Endothelial cell (in vitro differentiated cells): ENCODE measurements at places on chromosomes 2 and 18.

DNA sequence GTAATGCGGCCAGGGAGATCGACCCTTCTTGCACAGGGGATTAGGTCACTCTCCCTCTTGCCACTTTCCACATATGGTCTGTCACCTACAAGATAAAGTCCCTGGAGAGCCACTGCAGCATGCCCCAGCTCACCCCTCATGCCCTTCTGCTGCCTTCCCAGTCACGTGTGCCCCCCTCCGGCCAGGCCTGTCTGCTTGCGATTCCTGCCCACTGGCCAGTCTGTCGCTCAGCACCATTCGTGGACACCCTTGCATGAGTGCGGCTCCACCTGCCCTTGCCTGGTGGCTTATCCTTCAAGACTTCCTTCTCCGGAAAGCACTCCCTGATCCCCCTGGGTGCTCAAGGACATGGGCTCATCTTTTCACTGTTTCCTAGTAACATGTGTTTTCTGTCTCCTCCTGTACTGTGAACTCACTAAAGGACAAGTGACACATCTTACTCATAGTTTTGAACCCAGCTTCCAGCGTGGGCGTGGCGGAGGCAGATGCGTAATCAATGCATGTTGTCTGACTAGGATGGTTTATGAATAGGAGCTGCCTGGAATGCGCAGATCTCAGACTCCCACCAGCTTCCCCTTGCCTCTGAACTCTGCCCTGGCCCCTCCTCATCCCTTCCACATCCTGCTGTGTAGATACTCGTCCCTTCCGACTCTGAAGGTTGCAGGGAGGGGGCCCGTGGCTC is 7.8 kb upstream of the NT5DC4 start:
- H3K27me3 ChIP-seq: peaks cover 9% of the 10 kb centered on the region
- H3K4me1 ChIP-seq: peaks cover 16% of the 10 kb centered on the region
- no peak for DNase-seq
- no peak overlapping the region for H3K4me3 ChIP-seq

DNA sequence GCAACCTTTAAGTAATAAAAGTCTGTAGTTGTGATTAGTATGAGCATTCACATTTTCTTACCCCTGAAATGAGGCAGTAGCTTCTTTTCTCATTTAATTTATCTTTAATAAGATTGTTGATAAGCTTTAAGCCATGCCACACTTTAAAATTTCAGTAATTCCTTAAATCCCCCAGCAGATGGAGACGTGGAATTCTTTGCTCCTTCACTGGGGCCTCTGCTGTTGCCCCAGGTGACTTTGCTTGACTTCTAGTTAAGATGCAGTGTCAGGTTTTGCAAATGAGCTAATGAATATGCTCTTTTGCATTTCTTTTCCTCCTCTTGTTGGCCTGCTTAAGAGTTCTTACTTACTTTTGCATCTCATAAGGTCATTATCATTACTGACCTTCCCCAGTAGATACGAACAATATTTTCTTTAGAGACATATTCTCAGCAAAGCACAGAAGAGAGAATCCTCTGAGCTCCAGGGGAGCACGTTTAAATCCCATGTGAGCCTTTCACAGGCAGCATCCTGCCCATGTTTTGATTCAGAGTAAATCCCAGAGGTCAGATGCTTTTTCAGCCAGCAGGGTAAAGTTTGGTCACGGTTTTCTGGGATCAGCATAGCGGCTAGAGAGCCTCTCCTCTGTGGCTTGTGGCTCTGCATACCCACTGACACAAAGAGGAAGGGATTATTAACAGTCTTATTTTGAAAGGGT is 222.9 kb downstream of the PTPRM start:
- peaks cover 2% of the 10 kb centered on the region for H3K27me3 ChIP-seq
- H3K27ac ChIP-seq: peak overlapping the region; percentile 3
- H3K36me3 ChIP-seq: no peaks in the 10 kb centered on the region
- DNase-seq: peak; percentile 33
- peaks cover 21% of the 10 kb centered on the region for H3K4me1 ChIP-seq

DNA sequence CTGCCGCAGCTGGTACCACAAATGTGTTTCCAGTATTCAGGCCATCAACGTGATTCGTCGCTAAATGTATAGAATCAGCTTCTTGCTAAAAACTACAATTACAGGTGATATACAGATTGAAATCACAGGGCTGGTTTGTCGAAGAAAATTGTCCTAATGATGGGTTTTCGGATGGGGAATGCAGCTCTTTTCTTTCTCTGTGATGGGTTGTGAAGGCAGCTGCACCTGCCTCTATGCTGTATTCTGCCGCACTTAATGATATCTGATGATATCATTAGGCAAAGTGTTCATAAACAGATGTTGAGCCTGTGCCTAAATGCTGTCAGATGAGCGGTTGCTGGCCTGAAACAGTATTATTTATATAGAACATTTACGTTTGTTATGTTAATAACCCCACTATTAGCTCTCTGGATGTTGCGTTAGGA is 218.1 kb downstream of the ARHGAP15 start:
- H3K27ac ChIP-seq: no peak overlapping the region
- H3K36me3 ChIP-seq: no peaks in the 10 kb centered on the region
- no peaks in the 10 kb centered on the region for H3K27me3 ChIP-seq
- DNase-seq: no peak
- no peaks in the 10 kb centered on the region for H3K4me1 ChIP-seq

DNA sequence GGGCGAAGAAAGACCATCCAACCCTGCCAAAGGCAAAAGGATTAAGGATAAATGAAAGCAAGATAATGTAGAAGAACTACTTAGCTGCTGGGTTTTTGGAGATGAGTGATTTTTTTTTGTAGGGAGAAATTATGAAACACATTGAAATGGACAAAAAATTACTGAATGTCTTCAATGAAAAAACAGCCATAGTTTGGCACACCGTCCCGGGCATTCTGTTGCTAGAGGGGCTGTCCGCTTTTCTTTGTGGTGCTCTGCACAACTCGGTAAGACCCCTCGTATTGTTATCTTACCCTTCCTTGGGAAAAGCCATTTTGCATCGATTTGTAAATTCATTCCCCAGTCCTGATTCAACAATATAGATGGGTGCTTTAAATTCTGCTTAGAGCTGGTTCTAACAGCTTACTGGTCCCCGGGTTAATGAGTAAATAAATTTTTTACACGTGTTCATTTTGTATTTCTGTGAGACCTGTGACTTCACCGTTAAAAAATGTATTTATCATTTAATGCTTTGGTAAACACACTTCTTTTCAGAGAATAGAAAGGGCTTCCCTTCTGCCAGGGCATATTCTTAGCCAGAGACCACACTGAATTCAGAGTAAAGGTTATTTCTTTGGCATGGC is 912 bp upstream of the LAPTM4A start:
- H3K27me3 ChIP-seq: peaks cover 4% of the 10 kb centered on the region
- no peak for DNase-seq
- H3K4me1 ChIP-seq: peaks cover 29% of the 10 kb centered on the region

DNA sequence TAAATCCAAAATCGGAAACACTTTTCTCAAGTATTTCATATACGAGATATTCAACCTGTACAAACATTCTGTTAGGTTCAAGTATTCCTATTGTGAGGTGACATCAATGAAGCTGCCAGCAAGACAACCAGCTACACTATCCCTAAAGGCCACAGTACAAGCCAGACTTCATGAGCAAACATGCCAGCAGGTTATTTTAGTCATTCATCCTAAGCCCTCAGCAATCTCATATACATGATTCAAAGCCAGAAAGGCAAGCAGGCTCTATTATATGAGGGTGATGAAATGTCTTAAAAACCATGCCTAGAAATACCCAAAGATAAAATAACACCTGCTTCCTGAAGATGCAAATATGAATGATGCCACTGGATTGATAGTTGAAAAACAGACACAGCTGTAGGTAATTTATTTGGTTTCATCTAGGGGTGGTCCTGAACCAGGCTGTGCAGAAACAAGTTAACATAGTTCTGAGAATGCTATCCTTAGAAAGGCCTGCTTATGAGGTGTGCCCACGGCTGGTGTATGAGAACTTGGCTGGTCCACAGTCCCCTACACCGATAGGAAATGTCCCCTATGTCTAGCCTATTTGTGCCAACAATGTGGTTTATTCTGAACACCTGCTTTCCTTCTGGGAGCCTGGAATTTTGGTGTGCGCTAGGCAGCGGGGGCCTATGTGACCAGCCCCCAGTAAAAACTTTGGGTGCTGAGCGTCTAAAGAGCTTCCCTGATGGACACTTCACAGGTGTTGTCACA is 48.2 kb upstream of the KIDINS220 start:
- H3K36me3 ChIP-seq: peaks cover 7% of the 10 kb centered on the region
- peaks cover 8% of the 10 kb centered on the region for H3K4me1 ChIP-seq
- H3K27ac ChIP-seq: no peak overlapping the region
- no peak for DNase-seq
- no peak overlapping the region for H3K4me3 ChIP-seq

- H3K27ac ChIP-seq: no peak overlapping the region
- H3K27me3 ChIP-seq: peaks cover 5% of the 10 kb centered on the region
- no peak overlapping the region for H3K4me3 ChIP-seq
- DNase-seq: no peak
- H3K4me1 ChIP-seq: peaks cover 14% of the 10 kb centered on the region
These were observed 5.3 kb downstream of the HDAC4 start for GRCh38 chr2:239395524-239395923.

DNA sequence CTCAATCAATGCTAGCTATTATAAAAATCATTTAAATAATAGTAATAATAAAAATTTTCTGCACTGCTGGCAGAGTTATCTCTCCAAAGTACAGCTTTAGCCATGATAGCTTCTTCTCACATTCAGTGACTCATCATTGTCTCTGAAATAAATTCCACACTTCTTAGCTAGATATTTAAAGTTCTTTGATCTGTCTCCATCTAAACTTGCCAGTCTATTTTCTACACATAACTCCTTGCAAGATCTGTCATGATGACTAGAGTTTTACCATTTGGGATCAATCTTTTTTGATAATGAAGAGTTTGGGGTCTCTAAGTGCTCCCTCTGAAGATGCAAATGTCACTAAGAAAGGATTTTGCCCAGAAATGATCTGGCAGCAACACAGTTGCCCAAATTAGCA is 155.4 kb upstream of the LHCGR start:
- peaks cover 11% of the 10 kb centered on the region for H3K4me1 ChIP-seq
- no peak overlapping the region for H3K4me3 ChIP-seq

DNA sequence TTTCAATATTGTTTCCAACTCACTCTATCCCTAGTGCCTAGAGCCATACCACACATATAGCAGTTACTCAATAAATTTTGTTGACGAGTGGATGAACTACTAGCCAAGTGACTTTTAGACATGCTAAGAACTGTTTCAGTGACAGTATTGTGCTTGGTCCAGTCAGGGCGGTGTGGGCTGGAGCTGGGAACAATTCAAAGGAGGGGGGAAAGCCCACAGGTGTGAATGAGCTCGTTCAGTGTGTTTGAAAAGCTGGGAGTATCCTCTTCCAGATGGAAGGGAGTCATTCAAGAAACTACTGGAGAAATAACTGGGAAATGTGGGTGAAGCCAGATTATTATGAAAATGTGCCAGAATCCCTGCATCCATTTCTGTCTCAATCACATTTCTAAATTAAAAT is 1.7 kb upstream of the SERPINE2 start:
- no peaks in the 10 kb centered on the region for H3K36me3 ChIP-seq
- H3K27ac ChIP-seq: no peak overlapping the region
- peaks cover 8% of the 10 kb centered on the region for H3K4me1 ChIP-seq

DNA sequence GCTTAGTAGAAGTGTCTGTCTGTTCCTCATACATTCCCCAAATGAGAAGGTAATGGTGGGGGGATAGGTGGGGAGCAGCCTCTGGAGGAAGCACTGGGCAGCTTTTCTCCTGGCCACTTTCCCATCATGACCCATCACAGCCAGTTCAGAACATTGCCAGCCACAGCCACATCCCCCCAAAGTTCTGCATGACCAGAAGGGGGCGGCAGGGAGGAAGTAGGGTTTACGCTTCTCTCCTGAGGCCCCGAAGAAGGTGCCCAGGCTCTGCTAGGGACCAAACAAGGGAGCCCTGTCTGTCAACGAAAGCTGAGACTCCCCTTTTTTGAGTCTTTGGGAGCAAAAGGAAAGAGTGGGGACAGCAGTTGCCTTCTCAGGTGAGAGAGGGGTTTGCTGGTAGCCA is 7.7 kb downstream of the IGFBP5 start:
- H3K36me3 ChIP-seq: no peaks in the 10 kb centered on the region
- no peak overlapping the region for H3K4me3 ChIP-seq
- DNase-seq: peak; percentile 70
- no peak overlapping the region for H3K27ac ChIP-seq
- H3K27me3 ChIP-seq: peaks cover 17% of the 10 kb centered on the region
